ENCODE measurements at places on chromosomes 6 and 20.

DNA sequence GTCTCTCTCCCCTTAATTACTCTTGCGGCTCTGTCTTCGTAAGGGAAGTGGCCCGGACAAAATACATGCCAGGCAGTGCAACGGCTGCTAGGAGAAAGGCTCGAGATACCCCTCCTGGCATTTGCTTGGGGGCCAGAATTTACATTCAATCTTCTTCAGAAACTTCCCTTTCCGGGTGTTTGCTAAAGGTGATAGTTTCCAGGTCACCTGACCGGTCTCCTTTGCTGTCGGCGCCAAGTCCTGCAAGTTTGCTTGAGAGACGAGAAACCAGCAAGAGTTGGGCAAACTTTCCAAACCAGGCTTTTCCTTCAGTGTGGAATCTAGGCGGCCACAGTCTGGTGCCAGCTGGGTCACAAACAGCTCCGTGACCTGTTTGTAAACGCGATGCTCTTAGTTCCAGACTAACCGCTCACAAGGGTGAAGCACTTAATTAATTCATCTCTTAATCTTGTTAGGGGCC lies 563 bp upstream of the SRSF3 start:
- DNase-seq: peak; percentile 88

DNA sequence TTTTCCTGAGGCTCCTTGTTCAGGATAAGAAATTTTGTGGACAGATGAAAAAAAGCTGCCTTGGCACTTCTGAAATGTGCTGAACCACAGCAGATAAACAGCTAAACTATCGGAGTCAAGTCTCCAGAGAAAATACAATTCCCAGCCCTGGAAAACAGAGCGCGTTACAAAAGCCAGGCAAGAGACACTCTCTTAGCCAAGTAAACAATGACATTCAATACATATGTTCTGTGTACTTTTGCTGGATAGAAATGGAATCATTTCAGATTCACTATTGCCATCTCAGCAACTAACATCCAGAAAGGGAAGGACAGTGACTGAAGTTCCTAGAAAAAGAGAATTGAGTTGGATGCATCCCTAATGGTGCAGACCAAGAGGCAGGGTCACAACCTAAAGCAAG lies 196.8 kb upstream of the NRSN1 start:
- peak; percentile 13 for DNase-seq

GRCh38 chr20:3133155-3133554 lies 26.5 kb downstream of the FASTKD5 start:
- DNase-seq: no peak

- no peak for DNase-seq
These were observed at the start of gene BPIFB3 for GRCh38 chr20:33053291-33054106. BPIFB3 (plus strand) TSS chr20:33053903; CDS start chr20:33055436, 1,533 bp downstream.

- DNase-seq: peak; percentile 80
These were observed 926 bp downstream of the MYLIP start for GRCh38 chr6:16129623-16130401.

- peak; percentile 33 for DNase-seq
These were observed 104.8 kb downstream of the CDH26 start for GRCh38 chr20:60063048-60063451.

GRCh38 chr6:128319946-128320345 lies 200.5 kb downstream of the PTPRK start:
- no peak for DNase-seq

- no peak for DNase-seq
These were observed 130.6 kb downstream of the ERMARD start for GRCh38 chr6:169881976-169882375.

GRCh38 chr6:118581489-118581959 lies 33.4 kb downstream of the PLN start:
- DNase-seq: no peak

DNA sequence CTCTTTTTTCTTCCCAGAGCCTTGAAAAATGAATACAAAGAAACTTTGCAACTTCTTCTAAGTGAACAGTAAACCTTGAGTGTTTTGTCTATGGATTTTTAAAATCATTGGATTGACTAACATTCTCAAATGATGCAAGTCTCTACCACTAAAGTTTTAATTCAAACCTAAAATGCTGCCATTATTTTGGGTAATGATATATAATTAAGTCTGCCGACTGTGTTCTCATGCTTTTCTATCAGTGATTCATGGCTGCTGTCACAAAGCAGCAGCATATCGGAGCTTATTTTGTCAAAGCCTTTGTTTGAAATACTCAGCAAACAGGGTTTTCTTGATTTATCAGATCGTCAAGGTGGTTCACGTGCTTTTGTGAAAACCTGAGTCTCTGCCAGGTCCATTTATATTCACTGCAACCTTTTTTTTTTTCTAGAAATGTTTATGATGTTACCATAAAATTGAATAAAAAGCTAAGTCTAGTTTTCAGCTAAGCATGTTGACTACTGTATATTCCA lies 96.3 kb downstream of the GJA1 start:
- no peak for DNase-seq

GRCh38 chr6:73050706-73051105 lies 174.6 kb downstream of the KHDC1L start:
- DNase-seq: no peak

GRCh38 chr6:25754535-25754934 lies at the start of gene SLC17A4:
SLC17A4 (plus strand) TSS chr6:25754742; CDS start chr6:25761963, 7,221 bp downstream.
- no peak for DNase-seq

DNA sequence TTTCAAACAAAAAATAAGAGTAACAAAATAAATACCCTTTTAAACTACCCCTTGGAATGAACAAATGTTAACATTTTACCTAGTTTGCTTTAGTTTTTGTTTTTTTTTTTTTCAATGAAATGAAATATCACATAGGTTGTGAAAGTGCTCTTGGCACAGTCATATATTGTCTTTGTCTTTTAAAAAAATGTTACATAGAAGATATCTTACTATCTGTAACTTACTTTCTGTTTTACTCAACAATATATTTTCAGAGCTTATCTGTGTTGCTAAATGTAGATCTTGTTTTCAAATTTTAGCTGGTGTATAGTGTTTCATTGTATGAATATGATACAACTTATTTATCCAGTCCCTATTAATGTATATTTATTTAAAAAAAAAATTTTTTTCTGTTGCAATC lies 8.6 kb downstream of the CEP57L1 start:
- DNase-seq: no peak

Data from eye (tissue), 1 donor.